ENCODE measurements at places on chromosomes 6 and 20.

DNA sequence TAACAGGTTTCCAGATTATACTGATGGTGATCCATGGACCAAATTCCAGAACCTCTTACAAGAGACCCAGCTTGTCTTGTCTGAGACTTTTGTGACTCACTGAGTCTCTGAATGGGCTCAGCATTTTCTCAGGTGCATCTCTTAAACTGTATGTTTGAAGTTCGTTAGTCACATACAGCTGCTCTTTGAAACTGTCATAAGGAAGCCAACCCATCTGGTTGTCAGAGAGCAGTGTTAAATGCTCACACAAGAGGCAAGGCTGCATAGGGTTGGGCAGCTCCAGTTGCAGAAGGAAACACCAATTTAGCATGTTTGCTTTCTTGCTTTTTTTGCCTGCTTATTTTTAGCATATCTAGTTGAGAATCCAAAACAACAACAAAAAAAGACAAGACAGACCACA is 47.1 kb downstream of the TRIM27 start:
- no peak for DNase-seq

GRCh38 chr20:53907968-53908751 is 162.2 kb downstream of the BCAS1 start:
- no peak for DNase-seq

DNA sequence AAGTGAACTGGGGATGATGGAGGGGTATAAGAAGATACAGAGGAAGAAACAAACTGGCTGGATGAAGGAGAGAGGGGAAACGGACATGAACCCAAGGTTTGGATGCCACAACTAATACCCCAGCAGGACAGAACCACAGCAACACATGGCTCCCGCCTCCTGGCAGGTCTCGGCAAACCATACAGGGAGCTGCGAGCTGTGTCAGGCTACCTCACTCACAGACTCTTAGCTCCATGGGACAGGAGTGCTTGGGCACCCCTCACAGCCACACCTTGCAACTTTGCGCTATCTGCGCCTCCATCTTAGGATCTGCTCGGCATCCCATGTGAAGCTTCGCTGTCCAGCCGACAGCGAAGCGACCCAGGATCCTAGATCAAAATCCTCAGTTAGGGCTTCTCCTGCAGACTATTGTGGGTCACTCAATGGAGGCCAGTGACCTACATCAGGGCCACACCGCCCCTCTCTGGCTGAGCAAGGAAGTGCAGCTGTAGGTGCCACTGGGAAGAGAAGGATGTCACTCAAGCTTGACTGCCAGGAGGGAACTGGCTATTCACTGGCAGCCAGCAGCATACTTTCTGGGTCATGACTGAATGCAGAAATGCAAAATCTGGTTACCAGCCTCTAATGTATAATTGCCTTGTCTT is 174.4 kb upstream of the RIN2 start:
- DNase-seq: peak; percentile 33

- DNase-seq: peak; percentile 70
Measured at GRCh38 chr20:63537525-63538203, 488 bp upstream of the PTK6 start.

DNA sequence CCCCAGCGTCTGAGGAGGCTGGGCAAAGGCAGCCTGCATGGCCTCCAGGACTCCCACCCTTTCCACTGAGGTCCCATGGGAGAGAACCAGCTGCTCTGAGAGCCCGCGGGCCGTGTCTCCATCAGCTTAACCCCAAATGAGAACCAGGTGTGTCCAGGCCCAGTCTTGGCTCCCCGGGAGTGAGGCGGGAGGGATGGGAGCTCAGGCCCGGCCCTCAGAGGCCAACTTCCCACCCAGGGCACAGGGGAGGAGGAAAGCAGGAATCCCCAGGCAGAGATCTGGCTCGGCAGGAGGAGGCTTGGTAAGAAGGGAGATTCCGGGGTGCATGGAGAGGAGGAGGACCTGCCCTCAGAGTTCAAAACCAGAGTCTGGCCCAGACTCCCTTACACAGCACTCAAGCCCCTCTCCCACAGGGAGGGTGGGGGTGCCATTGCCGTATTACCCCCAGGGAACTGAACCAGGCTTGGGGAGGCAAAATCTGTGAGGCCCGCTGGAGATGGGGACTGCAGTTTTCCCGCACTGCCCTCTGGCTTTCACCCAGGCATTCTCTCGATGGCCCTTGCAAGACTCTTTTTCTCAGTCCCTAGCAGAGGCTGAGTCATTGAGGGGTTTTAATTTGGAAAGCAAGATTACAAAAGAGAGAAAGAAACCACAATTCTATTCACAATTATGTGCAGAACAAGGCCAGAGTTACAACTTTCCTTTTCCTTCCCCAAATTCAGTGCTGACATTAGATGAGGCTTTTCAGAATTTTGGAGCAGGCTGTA is 17.1 kb downstream of the FOXF2 start:
- no peak for DNase-seq

DNA sequence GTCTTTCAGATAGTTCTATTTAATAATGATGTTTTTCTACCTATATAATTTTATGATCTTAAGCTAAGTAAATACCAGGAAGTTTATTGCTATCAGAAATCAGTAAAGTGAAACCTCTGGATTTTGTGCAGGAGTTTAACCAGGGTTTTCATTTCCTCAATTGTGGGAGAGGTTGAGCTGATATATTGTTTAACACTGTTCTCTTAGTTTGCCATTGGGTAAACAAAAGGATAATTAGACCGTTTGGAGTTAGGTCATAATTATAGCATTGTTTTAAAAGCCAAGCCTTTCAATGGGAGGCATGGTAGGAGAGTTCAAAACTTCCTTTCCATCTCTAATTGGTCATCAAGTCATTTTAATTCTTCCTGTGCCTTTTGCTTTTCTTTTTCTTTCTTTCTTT is 58.7 kb downstream of the STXBP5 start:
- no peak for DNase-seq

- DNase-seq: peak; percentile 47
Measured at GRCh38 chr20:53287357-53288042, 306.1 kb downstream of the ZNF217 start.

DNA sequence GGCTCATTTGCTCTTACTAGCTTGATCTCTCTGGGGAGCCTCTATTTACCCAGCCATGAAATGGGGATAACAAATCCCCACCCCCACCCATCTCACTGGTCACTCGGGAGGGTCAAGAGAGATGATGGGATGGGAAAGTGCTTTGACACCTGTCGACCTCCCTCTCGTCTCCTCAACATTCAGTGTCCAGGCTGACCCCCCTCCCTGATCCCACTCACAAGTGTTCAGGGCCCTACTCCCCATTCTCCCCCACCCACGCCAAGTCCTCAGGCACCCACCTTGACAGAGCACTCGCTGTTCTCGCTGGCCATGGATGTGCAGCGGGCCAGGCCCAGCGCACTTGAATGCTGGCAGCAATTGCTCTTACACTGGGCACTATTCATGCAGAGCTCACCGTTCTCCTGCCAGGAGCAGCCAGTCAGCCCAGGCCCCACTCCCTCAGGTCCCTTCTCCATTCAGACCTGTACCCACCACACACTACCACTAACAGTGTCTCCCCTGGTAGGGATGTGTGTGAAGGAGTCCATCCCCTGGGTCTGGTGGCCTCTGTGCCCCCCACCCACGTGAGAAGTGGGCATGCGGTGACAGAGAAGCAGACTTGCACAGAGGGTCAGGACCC is 1.6 kb downstream of the CLPS start:
- DNase-seq: no peak

- no peak for DNase-seq
Measured at GRCh38 chr6:123896869-123897268, 93.2 kb downstream of the NKAIN2 start.

DNA sequence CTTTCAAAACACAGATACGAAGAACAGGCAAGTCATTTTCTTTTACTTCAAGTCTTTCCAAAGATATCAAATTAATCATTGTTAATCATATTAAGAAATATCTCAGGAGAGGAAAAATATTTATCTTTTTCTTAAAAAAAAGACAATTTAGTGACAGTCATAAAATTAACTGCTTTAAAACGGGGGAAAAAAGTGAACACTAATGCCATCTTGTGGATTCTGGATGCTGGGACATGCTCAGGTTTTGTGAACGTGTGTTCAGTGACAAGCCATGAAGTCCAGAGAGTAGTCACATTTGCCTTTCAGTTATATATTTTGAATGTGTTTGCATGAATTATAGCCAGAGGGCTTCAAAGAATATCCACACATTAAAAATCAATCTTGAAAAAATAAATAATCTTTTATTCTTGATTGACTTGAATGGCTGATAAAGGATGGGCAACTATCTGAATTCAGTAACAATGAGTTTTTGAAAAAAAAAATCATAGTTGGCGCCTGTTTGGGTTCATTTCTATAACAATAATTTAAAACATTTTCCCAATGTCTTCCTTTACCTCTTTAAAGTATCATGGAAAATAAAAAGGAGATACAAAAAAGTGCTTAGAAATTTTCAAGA is 74.7 kb upstream of the NOX3 start:
- peak; percentile 36 for DNase-seq

DNA sequence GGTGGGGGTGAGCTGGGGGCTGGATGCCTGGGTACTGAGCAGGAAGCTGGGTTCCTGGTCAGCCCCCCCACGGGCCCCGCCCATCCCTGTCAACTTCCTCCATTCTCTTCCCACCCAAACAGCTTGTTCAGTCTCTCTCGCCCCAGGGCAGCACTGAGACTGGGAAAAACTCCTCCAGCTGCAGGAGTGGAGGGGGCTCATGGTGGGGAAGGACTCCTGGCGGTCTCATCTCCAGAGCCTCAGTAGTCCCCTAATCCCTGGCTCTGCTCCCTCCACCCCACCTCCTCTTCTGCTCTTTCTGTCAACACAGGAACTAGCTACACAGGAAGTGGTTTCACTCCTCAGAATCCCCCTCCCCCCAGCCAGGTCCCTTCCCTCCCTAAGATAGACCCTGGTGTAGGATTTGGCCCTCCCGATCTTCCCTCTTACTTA is at the start of gene GPSM3:
GPSM3 (minus strand) TSS at position 36 of the 432 bp plus-strand sequence. CDS start 130 bp downstream, outside the sequence.
- no peak for DNase-seq

GRCh38 chr6:124234801-124235200 is 431.1 kb downstream of the NKAIN2 start:
- peak; percentile 51 for DNase-seq

DNA sequence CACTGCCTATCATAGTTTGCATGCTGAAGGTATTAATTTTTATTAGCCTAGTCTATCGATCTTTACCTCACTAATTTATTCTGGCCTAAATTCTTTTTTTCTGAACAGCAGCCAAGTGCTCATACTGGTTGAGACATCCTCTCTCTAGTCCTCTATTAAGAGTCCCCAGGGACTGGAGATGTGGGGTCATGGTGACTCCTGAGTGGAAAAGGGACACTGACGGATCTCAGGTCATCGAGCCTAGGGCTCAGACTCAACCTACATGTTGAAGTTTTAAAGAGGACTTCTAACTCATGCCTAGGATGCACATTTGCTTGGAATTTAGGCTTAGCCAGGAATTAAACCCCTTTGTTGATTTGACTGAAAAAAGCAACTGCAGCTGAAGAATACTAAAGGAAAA is 378.1 kb downstream of the BTBD9 start:
- no peak for DNase-seq

DNA sequence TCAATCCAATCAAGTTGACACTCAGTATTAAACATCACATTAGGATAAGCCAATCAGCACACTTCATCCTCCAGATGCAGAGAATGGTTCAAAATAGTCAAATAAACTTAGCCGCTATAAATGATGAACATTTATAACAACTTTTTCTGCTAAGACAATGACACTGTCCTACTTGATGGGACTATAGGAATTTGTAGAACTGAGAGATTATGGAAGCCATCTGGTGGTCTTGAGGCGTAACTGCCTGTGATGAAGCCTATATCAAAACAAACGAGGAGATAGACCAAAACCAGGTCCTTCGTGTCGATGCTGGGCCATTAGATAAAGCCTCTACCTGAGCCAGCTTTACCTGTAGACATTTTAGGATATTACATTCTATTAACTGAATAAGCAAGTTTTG is 631.1 kb downstream of the COL12A1 start:
- DNase-seq: no peak

DNA sequence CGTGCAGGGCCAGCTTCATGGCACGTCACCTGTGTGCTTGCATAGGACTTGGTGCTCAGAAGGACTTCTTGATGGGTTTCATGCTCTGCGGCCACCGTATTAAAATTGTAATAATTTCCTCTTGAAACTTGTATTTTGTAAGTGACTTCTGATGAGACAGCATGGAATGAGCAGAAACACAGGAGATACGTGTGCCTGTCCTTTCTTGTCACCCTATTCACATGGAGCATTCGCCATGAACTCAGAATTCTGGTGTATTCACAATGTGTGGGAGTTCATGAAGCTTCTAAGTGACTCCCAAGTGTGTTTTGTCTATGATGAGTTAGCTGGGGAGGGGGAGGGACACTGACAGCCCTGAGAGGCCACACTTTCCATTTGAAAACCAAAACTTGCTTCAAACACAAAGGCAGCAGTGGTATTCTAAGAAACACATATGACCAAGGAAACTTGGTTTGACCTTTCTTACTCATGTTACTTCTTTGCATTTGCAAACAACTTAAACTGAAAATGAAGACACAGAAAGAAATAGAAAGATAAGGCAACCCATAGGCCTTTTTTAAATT is 92.1 kb upstream of the NEDD9 start:
- no peak for DNase-seq

DNA sequence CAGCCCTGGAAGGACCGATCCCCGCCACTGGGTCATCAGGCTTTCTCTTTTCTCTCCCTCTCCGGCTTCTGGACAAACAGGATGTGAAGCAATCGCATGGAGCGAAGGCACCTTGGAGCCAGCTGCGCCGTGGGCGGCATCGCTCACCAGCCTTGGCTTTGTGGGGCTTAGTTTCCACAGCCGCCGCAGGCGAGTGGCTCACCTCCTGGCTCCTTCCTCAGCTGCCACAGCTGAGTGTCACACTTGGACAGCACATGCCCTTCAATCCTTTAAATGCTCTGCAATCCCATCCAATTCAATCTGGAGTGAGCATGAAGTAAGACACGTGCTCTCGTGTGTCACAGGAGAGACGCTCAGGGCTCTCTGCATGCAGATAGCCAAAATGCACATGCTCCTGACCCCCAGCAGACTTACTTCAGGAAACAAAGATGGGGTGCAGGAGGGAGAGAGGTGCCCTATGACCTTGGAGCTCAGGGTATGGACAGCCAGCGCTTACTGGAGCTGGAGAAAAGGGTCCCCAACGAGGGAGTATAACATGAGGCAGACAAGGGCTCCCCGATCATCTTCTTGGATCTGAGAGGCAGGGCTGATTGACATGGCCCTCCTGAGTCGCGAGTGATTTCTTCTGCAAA is 70.9 kb downstream of the BMP7 start:
- no peak for DNase-seq

GRCh38 chr20:61960836-61961235 is 104.8 kb downstream of the TAF4 start:
- no peak for DNase-seq

DNA sequence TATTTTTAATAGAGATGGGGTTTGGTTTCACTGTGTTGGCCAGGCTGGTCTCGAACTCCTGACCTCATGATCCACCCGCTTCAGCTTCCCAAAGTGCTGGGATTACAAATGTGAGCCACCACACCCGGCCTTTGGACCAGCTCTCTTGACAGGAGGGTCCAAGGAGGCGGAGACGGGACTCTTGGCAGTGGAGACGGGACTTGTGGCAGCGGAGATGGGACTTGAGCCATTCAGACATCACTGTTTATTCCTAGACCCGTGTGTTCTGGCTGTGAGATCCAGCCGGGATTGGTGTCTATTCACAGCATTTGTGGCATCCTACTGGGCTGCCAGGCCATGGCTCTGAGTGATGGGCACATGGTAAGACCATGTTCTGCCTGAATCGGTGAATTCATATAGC is 25.6 kb downstream of the PRPF6 start:
- no peak for DNase-seq

GRCh38 chr6:37851997-37852524 is 32.5 kb downstream of the ZFAND3 start:
- DNase-seq: no peak

GRCh38 chr20:10179574-10180298 is 38.9 kb upstream of the SNAP25 start:
- peak; percentile 44 for DNase-seq

GRCh38 chr6:71533939-71534379 is 245.3 kb downstream of the OGFRL1 start:
- no peak for DNase-seq
